SK-N-SH (cell line): ENCODE measurements at places on chromosomes 2 and 18.
A peak's percentile ranks its signal among the peaks of the same experiment; 100 is the strongest.

DNA sequence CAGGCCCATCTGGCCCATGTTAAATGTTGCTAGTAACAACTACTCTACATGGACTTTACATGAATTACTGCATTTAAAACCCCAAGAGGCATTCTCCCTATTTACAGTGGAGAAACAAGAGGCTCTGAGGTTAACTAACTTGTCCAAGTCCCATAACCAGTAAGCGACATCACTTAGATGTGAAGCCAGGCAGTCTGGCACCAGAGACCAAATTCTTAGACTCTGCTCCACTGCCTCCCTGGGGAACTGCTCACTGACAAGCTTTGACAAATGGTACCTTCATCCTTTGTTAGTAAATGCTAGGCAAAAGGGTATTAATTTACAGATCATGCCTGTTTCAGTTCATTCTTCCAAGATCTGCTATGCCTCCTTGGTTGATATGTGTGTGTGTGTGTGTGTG lies 124.8 kb downstream of the AFF3 start:
- DNase-seq, result no peak

DNA sequence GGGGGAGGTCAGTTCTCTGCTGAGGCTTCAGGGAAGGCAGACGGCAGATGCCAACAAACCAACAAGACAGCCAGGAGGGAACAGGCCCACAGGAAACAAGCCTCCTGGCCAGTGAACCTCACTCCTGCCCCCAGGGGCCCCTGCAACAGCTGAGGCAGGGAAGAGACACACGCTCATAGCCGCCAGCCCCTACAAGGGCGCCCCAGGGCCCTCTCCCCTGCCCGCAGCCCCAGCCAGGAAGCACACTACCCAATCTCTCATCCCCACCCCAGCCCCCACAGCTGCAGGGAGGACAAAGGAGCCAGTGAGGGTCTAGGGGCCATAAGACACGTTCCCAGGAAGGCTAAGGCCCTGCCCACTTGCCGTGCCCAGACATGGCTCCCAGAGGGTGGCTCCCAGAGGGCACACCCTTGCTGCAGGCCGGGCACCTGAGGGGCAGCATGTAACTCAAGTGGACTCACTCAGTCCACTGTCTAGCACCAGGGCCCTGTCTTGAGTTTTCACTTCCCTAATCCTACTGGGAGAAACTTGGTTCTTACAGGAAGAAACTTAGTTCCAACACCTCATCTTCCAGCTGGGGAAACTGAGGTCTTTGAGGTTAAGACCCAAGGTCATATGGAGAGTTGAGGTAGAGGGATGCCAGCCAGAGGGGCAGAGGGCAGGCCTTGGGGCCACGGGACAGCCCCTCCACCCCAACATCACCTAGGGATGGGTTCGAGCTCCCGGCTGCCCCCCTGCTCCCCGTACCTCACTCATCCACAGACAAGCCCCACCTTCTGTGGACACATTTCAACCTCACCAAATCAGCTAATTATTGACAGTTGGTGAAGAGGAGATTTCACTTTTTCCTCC lies 37.3 kb downstream of the EMX1 start:
- no peak for DNase-seq

DNA sequence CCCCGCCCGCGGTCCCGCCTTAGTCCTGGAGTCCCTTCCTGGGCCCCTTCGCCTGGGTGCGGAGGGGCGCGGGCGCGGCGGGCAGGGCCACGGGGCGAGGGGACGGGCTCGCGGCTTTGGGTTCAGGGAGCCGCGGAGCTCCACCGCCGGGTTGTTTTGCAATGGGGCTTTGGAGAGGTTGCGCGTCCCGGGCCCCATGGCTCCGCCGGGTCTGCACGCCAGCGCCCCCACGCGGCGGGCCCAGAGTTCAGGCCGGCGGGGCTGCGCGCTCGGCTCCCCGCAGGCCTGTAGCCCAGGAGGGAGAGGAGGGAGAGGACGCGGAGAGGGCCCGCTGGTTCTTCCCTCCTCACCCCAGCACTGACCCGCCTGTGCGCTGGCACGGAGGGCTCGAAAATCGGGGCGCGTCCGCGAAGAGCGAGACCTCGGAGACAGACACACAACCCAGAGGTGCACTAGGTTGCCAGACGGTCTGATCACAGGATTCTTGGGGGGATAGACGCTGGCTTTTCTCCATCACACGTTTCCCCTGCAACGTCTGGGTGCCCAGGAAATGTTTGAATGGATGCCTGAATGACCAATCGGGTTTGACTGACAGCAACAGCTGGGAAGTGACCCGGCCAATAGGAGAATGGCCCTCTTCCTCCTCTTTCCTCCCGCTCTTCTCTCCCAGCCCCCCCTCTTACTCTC lies 4.9 kb upstream of the SIX2 start:
- peak; percentile 97 for DNase-seq

DNA sequence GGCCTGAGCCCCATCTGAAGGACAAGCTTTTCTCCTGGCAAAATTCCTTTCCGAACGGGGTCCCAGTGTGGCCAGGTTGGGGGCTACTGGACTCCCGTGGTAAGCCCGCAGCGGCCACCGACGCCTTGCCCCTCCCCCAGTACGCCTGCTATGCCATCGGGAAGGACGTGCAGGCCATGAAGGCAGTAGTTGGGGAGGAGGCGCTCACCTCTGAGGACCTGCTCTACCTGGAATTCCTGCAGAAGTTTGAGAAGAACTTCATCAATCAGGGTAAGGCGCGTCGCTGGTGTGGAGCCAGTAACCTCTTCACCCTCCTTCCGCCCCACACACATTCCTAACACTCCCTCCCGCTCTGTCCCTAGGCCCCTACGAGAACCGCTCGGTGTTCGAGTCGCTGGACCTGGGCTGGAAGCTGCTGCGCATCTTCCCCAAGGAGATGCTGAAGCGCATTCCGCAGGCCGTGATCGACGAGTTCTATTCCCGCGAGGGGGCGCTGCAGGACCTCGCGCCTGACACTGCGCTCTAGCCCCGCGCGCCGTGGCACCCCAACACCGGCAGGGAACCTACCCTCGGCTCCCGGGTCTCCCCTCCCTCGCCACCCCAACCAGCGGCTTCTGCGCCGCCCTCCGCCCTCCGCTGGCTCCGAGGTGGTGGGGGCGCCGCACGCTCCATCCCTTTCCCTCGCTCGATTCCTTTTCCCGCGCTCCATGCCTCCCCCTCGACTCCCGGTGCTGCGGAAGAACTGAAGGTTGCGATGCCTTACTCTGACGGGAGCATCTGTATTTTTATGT lies 13.6 kb upstream of the ANKRD53 start:
- DNase-seq, result peak; percentile 84

DNA sequence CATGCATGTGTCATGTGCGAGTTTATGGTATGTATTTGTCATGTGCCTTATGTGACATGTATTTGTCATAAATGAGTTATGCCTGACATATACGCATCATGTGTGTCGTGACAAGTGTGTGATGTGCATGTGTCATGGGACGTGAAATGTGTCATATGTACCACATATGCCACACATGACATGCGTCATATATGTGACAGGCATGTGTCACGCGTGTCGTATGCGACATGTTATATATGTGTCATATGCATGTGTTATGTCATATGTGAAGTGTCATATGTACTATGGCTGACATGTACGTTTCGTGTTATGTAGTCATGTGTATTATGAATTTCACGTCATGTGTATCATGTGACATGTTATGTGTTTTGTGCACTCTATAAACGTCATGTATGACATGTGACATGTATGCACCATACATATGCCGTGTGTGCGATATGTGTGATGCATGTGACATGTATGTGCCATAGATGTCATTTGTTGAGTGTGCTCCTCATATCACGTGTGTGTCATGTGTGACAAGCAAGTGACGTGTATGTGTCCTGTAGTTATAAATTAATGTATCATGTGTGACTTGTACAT lies 2152.3 kb upstream of the PIK3C3 start:
- no peak for DNase-seq

GRCh38 chr2:218927876-218928275 lies 31.6 kb upstream of the CDK5R2 start:
- no peak for DNase-seq

- DNase-seq, result peak; percentile 84
Observed at GRCh38 chr2:235106874-235107639, 155.2 kb downstream of the SH3BP4 start.

GRCh38 chr2:98383166-98383565 lies 36.9 kb downstream of the CNGA3 start:
- DNase-seq, result peak; percentile 4

GRCh38 chr2:158529379-158530259 lies 72.9 kb downstream of the PKP4 start:
- DNase-seq, result no peak

- no peak for DNase-seq
Observed at GRCh38 chr2:191615596-191615995, 62.3 kb upstream of the NABP1 start.

DNA sequence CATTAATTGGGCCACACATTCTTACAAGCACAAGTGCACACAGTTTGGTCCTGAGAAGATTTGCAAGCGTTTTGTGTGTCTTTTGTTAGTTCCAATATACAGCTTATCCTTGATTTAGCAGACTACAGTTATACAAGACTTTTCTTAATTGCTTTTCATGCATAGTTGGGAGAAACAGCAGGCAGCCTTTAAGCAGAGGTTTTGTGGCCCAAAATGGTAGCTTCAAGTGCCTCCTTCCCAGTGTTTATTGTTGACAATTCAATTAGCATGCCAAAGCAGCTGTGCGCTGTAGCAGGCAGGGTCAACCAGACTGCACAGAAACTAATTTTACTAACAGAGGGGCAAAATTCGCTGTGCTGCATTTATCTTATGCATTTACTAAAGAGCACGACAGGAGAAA lies 47.5 kb downstream of the FRZB start:
- peak; percentile 2 for DNase-seq

DNA sequence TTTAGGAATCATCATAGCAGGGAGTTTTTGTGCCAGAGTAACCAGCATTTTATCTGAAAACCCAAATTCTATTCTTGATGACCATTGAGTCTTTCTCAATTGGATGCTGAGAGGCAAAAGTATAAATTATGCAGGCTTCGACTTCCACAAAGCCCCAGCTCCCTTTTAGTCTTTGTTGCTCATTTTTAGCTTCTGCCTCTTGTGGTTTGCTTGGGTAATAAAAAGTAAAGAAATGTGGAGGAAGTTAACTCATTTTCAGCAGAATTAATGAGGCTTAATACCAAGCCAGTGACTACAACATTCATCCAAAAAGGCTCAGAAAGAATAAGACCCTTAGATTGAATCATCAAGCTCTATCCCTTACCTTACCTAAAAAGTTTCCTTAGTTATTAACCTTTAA lies 18.6 kb downstream of the ERMN start:
- DNase-seq, result no peak

GRCh38 chr2:234479465-234479864 lies 17.4 kb downstream of the ARL4C start:
- DNase-seq, result no peak

GRCh38 chr2:11073251-11073650 lies 82.0 kb upstream of the SLC66A3 start:
- peak; percentile 54 for DNase-seq

DNA sequence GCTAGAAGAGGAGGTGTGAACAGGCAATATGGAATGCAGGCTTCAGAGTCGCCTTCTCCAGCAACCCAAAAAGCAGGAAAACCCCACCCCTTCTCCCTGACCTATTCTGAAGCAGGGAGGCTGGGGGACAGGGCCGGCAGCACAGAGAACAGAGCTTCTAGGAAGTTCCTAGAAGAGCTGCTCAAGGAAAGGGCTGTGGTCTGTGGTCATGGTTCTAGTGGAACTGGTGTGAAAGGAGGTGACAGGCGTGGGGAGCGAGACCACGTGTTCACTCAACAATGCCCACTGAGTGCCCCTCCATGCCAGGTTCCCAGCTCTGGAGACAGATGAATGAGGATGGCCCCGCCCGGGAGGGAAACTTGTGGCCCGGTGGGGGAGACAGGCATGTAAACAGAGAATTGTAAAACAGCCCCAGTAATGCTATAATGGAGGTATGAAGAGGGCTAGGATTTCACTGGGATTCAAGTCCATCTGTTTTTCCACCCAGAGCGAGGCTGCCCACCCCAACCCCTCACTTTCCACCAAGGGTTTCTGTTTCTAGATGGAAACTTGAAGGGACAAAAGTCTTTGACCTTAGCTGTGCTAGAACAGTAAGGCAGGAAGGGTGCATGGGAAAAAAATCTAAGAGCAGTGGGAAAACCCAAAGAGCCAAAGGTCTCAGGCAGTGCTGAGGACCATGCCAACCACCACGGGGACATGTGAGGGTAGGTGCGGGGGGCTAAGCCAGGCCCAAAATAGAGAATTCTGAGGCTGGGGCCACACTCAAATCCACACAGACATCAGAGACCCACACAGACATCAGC lies 71.8 kb downstream of the TNS1 start:
- no peak for DNase-seq

DNA sequence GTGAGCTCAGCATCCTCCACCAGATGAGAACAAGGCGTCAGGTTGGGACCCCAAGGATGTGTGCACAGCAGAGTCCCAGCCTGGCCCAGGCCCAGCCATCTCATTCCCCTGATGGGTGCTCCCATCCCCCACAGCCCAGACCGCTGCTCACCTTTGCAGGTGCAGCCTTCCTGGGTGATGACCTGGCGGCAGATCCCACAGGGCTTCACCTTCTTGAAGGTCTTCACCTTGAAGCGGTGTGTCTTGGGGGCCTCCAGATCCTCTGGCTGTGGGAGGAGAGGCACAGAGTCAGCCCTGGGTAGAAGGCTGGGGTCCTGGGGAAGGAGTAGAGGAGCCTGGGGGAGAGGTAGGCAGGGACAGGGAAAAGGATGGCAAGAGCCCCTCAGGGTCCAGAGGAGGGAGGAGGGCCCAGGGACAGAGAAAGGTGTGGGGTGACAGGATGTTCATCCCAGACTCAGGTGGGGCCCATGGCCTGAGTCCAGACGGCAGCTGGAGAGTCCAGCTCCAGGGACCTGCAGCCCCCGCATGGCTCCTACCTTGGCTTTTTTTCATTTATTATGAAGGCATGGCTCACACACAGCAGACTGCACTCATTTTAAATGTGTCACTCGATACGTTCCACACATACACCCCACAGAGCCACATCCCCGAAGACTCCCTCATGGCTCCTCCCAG lies 11.9 kb downstream of the TNS1 start:
- DNase-seq, result no peak

DNA sequence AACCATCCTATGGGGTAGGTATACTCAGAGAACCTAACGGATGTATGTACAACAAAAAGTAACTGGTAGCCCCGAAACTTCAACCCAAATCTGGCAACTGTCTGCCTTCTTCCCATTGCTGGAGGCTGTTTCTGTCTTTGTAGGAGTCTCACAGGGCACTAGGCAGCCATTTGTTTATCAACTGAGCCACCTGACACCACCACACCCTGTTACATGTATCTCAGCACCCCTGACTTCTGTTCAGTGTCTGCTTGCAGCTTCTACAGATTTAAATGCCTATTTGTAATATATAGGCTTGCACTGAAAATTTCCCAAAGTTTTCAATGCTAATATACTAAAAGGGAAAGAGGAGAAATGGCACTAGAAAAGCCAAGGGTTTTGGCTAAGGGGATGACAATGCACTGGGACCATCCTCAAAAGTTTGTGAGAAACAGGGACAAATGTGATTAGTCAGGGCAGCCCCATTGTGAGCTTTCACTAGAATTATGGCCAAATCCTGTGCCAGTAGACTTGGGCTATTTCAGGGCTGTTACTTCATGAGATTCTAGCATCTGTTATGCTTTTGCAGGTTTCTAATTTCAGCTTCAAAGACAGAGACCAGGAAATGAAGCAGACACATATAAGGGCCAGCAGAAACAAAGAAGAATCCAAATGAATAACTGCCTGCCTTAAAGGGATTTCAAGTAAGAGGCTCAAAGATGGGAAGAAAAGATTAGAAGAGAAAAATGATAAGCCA lies 103.3 kb downstream of the MYO5B start:
- no peak for DNase-seq

- DNase-seq, result no peak
Observed at GRCh38 chr2:182933629-182934028, 67.2 kb upstream of the FRZB start.

- peak; percentile 28 for DNase-seq
Observed at GRCh38 chr2:149080971-149081370, 42.5 kb downstream of the LYPD6B start.
